ENCODE measurements at places on chromosomes 4 and X.
A peak's percentile ranks its signal among the peaks of the same experiment; 100 is the strongest.

GRCh38 chrX:143788265-143788664 is 67.7 kb upstream of the SPANXN2 start:
- DNase-seq = no peak

DNA sequence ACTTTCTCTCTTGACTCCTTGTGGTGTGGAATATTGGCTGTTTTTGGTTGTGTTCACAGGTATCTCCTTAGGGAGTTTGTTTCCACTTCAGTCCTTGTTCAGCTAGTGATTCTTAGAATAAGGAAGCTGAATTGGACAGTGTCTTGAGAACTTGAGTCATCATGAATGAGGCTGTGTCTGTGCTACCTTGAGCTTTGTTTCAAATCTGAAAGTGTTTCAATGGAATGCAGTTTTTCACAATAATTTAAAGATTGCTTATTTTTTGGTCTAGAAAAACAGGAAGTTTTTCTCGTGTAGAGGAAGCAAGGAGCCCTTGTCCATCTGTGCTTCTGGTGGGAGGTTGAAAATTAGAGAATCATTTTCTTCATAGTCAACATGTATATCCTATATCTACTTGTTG is 76.5 kb downstream of the ZNF518B start:
- no peak for DNase-seq

DNA sequence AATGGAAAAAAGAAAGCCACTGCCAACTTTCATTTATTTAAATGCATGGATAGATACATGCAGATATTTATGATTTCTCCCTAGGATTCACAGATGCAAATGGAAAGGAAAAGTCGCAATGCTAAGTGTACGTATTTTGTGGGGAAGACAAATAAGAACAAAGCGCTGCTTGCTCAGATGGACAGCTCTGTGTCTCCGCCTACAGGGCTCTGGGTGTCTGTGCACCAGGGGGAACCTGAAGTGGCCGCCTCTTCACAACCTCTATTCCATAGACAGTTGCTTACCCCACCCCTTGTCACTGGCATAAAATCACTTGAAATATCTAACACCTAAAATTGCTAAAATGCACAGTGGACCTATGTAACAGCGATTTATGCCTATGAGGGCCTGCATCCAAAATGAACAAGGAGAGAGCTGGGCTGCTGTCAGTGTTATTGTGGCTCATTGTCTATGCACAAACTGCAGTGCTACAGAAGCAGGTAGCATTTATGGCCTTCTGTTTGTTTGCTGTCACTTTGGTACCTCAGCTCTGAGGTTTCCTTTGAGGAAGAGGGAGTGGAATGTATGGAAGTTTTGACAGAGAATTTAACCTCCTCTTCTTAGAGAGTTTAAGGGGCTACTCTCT is 58.6 kb upstream of the PAGE1 start:
- DNase-seq = peak; percentile 8

GRCh38 chr4:84977396-84977795 is 10.9 kb upstream of the WDFY3 start:
- no peak for DNase-seq

GRCh38 chrX:84340968-84341367 is 153.0 kb upstream of the RPS6KA6 start:
- no peak for DNase-seq

- no peak for DNase-seq
Measured at GRCh38 chr4:141062651-141063050, 70.6 kb downstream of the RNF150 start.

- DNase-seq = peak; percentile 7
Measured at GRCh38 chrX:108091878-108092291, 307 bp downstream of the ATG4A start.

DNA sequence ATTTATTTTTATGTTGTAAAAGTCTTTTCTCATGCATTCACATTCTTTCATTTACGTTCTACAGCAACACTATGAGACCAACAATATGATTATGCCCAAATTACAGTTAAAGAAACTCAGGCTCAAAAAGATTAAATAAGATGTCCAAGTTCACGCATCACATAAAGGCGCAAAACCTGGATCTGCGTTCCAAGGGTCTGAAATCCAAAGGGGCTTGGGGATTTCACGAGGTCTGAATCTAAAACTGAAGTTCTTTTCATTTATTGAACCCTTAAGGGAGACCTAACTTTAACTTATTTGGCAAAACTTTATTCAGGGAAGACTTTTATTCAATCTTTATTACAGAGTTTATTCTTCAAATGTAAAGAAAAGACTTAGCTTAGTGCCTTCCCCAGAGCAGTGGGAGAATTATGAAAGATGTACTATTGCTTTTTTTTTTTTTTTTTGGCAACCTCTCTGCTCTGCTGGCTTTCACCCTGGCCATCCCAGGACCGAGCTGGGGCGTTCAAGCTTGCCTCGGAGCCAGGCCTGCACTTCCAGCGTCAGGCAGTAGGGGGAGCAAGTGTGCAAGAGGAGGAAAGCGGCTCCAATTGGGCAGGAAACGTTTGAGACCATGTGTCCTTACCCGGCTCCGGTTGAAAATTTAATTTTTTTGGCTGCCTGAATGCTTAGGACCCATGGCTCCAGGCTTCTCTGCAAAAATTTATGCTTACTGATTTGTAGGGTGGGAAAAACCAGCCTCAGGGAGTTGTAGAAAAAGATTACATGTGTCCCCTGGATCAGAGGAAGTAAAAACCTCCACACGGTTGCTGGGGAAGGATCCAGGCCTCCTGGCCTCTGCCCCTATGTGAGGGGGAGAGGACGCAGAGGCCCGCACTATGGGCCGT is 344.3 kb upstream of the KLF3 start:
- peak; percentile 88 for DNase-seq

DNA sequence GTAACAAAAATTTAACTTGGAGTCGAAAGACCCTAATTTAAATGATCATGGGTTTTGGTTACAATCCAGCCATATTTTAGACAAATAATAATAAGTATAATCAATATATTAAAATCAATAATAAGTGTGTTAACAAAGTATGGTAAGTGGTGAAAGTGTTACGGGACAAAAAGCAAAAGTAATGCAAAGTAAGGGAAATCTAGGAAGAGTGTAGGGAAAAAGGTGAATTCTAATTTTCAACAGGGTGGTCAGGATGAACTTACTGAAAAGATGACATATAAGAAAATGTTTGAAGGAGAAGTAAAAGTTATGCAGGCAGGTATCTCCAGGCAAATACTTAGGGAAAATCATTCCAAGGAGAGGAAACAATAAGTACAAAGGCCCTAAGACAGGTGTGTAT is 32.3 kb downstream of the STX18 start:
- no peak for DNase-seq

DNA sequence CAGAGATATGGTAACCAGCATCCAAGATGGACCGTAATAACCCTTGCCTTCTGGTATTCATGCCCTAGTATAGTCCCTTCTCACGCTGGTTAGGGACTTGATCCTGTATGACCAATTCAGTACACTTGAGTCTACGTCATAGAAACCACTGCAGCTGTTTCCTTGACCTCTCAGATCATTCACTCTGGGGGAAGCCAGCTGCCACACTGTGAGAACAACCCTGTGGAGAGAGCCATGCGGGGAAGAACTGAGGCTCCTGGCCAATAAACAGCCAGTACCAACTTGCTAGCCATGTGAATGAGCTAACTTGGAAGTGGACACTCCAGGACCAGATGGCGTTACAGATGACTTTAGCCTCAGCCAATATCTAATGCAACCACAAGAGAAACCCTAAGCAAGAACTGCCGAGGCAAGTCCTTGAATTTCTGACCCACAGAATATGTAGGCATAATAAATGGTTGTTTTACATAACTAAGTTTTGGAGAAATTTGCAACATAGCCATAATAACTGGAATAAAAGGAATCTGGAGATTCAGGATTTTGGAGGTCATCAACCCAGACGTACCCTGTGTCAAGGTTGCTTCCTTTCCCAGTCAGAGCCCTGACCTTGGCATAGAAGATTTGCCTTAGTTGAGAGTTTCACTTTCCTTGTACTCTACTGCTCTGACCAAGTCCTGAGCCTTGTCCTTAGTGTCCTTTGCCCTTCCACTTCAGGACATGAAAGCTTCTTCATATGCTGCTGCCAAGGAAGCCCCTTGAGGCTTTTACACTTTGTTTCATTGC is 87.3 kb upstream of the ZNF81 start:
- peak; percentile 5 for DNase-seq

All from GM20000 (cell line).